ENCODE measurements at places on chromosomes 3 and 15.
A peak's percentile ranks its signal among the peaks of the same experiment; 100 is the strongest.

GRCh38 chr3:12719984-12720898 is 38.8 kb downstream of the TMEM40 start:
- peak; percentile 79 for DNase-seq

GRCh38 chr15:70099967-70100473 is 2.3 kb upstream of the TLE3 start:
- DNase-seq: peak; percentile 62

DNA sequence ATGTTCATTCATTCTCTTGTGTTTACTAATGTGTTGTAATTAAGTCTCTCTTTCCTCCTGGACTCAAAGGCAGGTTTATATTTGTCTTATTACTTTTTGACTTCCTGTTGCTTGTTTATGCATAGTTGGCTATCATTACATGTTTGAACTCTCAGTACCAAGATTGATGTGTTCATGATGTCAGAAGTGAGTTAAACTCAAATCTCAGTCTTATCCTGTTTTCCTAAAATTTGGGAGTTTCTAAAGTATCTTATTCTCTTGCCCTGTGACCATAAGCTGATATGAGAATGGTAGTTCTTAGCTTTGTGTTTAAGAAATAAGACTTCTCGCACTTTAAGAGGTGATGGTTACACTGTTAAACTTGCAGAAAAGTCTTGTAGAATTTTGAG is 5.2 kb downstream of the GLCE start:
- no peak for DNase-seq

DNA sequence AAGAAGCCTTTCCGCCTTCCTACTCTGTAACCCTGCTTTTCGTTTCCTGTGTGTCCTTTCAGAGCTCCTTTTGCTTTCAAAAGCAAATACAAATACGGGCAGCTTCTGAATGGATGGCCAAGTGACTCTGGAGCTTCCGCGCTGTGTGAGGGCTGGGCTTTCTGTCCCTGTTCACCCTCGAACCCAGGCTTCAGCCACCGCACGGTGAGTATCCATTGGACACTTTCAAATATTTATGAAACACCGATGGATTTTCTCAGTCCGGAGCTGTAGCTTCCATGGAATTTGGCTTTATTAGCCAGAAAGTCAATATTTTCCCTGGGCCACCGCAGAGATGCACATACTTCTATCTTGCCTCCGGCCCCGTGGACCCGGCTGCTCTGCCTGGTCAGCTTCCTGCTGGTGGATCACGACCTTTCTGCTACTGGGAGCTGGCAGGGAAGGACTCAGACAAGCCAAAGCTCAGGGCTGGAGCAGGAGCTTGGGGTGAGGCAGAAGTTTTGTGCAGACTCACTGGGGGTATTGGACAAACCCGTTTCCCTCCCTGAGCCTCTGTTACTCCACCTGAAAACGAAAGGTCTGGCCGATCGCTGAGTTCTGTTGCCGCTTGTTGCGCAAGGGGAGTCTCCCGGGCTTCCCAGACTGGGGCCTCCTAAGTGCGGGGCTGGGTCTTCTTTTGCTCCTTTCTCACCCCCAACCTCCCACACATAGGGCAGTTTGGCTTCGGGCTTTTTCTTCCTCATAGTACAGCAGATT is 63.6 kb downstream of the LINGO1 start:
- peak; percentile 85 for DNase-seq

DNA sequence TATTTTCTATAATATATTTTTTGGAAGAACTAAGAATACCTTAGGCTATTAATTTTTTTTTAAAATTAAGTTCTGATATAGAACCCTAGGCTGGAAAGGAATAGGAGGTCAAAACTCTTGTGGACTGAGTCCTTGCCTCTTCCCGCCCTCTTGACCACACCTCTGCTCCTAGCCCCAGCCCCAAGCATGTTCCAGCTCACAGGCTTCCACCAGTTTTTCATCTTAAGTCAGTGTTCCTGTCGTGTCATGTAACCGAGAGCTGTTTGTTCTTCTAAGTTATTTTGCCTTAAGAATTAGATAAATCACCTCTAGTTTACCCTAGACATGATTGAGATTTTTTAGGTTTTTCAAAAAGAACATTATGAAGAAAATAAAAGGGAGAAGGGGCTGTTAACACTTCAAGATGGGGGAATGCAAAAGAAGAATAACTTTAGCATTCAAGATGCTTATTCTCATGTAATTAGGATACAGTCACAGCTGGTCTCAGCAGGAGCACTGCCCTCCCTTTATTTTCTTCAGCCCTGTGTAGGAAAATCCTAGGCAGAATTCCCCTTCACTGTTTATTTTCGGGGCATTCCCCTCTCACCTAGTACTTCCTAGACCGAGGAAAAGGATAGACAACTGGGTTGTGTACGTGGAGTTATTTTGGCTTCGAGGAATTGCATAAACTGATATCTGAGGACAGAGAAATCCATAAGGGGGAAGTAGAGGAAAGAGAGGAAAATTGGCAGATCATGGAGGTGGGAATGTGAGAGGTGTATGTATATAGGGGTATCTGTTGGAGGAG is 110.2 kb downstream of the CMSS1 start:
- no peak for DNase-seq

DNA sequence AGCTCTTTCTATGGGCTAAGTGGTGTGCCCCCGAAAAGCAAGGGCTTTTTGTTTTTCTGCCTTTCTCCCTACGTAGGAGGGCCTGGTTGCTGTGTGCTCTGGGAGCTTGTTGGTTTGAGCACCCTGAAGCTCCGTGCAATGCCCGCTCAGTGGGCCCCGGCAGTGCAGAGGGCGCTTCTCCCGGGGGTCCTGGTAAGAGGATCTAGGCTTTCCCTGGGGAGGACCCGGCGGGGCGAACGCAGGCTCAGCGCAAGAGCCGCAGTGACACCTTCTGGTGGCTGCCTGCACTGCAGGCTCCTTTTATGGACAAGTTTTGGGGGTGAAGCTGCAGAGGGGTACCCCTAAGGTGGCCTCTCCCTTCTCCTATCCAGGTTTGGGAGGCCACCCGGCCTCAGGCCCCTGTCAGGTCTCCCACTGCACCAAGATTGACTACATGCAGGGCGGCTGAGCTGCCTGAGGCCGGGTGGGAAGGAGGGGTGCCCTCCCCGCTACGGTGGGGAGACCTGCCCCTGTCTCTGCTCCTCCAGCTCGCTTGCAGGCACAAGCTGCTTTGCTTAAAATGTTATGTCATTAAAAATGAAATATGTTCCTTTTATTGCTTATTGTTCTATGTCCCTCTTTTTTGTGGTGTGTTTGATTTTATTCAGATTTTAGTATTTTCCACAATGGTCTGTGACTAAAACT is 387.9 kb downstream of the GABRG3 start:
- peak; percentile 54 for DNase-seq

GRCh38 chr3:97820780-97821179 is 1.0 kb upstream of the CRYBG3 start:
- DNase-seq: peak; percentile 3

GRCh38 chr3:145024700-145025099 is 1053.1 kb downstream of the DIPK2A start:
- no peak for DNase-seq

DNA sequence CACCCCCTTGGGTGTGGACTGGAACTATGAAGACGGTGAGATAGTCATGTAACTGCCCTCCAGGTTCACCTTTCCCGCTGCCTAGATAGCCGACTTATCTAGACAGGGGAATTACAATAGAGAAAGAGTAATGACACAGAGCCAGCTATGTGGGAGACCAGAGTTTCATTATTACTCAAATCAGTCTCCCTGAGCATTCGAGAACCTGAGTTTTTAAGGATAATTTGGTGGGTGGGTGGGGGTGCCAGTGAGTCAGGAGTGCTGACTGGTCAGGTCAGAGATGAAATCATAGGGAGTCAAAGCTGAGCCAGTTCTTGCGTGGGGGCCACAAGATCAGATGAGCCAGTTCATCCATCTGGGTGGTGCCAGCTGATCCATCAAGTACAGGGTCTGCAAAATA is 19.7 kb upstream of the DNAJC19 start:
- no peak for DNase-seq

DNA sequence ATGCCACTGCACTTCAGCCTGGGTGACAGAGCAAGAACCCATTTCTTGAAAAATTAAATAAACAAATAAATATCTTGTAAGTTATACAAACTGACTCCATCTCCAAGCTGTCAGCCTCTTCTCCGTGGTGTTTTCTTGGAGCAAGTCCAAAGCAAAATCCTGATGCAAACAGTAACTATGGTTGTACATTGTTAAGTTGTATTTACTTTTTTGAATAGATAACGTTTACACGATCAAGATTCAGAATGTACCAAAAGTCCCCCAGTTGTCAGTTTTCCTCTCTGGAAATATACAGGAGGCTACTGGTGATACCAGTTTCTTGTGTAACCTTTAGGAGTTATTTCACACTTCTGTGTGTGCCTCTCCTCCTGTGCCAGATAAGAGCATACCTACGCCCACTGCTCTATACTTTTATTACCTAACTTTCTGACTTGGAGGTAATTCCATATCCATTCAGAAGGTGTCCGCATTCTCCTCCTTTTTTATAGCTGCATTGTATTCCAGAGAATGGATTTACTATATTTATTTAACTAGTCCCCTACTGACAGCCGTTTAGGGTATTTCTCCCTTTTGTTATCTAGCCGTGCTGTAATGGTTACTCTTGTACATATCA is 14.2 kb downstream of the CMTM7 start:
- DNase-seq: no peak

DNA sequence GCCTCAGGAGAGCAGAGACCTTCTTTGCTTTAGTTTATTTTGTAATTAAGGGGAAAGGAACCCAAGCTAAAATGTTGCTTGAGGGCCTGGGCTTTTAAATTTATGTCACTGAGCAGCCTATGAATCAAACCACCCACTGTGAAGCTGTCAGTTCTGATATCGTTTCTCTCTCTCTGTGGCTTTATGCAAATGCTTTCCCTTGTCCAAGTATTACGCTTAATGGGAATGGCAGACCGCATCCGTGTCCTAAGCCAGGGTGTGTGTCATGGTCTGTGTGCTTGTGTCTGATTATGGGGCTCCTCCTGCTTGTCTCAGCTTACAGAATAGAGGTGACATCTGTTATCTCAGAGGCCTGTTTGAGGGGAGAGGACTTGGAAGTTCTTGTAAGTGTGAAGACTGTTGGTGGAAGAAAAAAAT is 82.4 kb downstream of the EBLN2 start:
- DNase-seq: no peak

- DNase-seq: no peak
Observed at GRCh38 chr3:112365035-112365434, 32.1 kb downstream of the CD200 start.

GRCh38 chr3:42805141-42805821 is 991 bp upstream of the HIGD1A start:
- DNase-seq: no peak

DNA sequence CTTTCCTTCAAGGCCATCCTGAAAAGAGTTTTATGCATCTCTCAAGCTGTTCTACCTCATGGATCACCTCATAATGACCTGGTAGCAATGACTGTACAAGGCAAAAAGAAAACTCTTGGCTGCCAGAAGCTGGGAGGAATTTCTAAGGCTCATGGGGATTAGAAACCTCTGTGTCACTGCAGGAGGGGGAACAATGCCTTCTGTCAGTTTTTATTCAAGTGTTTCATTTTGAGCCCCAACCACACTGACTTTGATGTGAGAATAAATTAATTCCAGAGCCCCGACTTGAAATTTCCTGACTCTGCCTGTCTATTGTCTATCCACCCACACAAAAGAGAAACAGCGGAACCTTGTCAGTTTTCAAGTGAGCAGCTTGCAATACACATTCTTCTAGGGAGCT is 58.7 kb upstream of the MRPL3 start:
- DNase-seq: no peak

DNA sequence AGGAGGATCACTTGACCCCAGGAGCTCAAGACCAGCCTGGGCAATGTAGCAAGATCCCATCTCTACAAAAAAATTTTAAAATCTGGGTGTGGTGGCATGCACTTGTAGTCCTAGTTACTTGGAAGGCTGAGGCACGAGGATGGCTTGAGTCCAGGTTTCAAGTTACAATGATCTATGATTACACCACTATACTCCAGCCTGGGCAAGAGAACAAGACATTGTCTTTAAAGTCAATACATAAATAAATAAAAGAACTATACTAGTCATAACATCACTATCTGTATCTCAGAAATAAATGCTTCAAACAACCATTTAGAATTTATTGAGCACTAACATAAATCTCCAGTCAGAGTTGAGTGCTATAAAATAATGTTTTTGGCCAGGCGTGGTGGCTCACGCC is 8.5 kb upstream of the PHLDB2 start:
- no peak for DNase-seq

- peak; percentile 60 for DNase-seq
Observed at GRCh38 chr15:66631616-66632263, 65.9 kb upstream of the LCTL start.

DNA sequence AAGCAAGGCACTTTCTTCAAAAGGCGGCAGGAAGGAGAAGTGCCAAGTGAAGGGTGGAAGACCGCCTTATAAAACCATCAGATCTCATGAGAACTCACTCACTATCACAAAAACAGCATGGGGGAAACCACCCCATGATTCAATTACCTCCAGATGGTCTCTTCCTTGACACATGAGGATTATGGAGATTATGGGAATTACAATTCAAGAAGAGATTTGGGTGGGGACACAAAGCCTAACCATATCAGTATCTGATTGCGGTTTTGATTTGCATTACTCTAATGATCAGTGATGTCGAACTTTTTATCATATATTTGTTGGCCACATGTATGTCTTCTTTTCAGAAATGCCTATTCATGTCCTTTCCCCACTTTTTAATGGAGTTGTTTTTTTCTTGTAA is 549.3 kb upstream of the IL12A start:
- no peak for DNase-seq

DNA sequence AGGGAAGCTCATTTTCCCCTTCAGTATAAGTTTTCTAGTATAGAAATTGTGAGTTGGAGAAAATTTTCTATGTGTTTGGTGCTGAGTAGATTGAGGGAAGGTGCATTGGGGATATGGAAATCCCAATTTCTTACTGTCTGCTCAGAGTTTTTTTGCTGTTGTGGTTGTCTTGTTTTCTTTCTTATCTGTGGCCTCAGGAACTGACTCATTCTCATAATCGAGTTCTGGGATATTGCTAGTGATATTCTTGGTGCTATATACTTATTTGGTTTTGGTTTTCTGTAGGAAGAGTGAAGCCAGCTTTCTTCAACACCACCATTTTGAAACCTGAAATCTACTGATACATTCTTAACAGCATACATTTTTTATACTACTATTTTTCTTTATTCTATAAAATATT is 869.2 kb downstream of the DIPK2A start:
- DNase-seq: no peak

Data from NB4 (cell line).